Natural killer cell (primary cell): ENCODE measurements at places on chromosomes 5 and 9. TPM values are rescaled to one million over a fixed set of nuclear protein-coding genes. Genes with fewer than 3 reads are reported as not detected.

EFNA5 gene
- 4.3 TPM for total RNA-seq

PPP3R2 gene
- not detected for total RNA-seq

CD14 gene
- 1.4 TPM for total RNA-seq

DNA sequence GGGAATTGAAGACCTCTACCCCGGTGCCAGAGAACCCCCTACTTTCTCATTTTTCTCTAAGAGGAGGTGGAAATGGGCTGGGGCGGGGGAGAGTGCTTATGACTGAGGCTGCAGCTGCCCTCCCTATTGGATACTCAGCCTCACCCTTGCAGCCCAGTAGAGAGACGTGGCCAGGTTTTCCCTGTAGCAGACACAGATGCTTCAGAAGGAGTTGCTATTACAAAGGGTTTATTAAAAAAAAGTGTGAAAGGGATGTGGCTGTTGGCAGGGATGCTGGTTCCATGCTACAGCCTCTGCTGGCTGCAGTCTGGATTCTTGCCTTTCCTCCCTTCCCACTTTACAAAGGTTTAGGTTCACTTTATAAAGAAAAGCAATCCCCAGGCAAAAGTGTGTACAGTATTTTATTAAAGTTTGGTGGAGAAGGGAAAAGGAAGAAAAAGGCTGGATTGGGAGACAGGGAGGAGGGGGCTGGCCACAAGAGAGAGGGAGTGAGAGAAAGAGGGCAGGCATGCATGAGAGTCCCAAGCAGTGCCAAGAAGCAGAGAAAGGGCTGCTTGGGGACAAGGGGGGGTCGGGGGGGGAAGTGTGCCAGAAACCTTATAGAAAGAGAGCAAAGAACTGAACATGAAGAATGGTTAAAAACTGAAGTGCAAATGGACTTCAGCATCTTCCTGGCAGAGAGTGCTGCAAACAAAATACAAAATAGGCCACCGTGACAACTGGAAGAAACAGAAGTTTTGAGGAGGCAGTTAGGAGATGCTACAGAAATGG lies 29.5 kb upstream of the NFIB start:
- H3K36me3 ChIP-seq: no peaks in the 10 kb centered on the region
- no peaks in the 10 kb centered on the region for H3K4me1 ChIP-seq
- no peak overlapping the region for H3K4me3 ChIP-seq
- H3K27me3 ChIP-seq: peaks cover 13% of the 10 kb centered on the region
- no peak overlapping the region for H3K27ac ChIP-seq

GRCh38 chr9:134738869-134739659 lies 97.5 kb downstream of the COL5A1 start:
- H3K27ac ChIP-seq: no peak overlapping the region
- no peaks in the 10 kb centered on the region for H3K36me3 ChIP-seq
- H3K27me3 ChIP-seq: no peaks in the 10 kb centered on the region
- H3K4me3 ChIP-seq: no peak overlapping the region

C5orf15 gene
- 18.0 TPM for total RNA-seq
